NCI-H1694 (cell line): ENCODE measurements at places on chromosomes 2 and 18.

GRCh38 chr2:43418680-43419079, 177.2 kb downstream of the THADA start:
- no peak for DNase-seq

DNA sequence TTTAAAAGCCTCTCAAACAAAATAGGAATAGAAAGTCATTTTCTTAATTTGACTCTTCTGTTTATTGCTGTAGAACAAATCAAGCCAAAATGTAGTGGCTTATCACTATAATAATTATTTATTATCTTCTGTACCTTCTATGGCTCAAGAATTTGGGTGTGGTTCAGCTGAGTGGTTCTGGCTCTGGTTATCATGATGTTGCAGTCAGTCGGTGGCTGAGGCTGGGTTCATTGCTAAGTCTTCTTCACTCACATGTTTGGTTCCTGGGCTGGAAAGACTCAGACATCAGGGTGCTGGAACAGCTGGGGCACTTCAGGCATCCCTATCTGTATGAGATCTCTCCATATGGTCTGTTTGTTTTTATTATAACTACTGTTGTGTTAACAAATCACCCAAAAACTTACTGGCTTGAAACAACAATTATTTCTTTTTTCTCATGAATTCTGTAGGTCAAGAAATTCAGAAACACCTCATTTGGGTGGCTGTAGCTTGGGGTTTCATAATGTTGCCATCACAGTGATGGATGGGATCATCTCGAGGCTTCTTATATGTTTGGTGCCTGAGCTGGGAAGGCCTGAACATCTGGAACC, 242.6 kb upstream of the FBXO11 start:
- no peak for DNase-seq

GRCh38 chr2:98932778-98933343, 3.2 kb downstream of the CRACDL start:
- DNase-seq = no peak

- DNase-seq = no peak
Observed at GRCh38 chr18:49854681-49855080, 41.3 kb upstream of the ACAA2 start.
